ENCODE measurements at places on chromosomes 6 and 20.

DNA sequence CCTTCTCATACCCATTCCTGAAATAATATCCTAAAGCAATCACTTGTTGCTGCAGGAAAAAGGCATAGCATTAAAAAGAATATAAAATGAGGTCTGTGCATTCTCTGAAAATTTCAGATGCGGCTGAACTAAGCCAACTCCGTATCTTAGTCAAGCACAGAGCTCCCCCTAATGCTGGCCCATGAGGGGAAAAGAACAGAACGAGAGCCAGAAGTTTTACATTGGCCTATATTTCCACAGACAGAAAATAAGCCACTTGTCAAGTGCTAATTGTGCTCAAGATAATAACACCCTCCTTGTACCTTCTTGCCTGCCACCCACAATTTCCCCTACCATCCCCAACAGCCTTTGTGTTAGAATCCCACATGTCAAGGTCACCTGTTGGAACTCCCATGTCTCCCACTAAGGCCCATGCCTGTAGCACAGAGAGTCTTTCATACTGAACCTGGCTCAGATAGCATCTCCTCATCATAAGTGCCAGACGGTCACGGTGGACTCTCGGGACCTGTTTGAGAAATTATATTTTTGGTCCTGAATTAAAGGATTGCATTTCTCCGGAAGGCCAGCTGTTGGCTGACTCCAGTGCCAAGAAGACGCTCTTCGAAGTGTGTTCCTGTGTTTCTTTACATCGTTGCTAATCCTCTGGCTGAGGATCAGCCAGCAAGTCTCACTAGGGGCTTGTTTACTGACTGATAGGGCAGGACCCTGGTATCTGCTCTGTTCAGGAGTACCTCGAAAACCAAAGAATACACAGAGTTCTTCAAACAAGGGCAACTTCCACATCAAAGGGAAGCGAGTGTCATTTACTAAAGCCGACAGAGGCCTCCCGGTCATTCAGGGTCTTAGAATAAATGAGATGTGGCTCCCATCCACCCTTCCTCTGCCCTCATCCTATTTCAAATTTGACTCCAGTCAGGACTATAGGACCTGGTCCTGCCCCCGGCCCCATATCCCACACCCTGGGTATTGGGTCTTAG is 183.4 kb upstream of the FBXL4 start:
- no peak for DNase-seq

GRCh38 chr20:3696745-3697587 is 15.2 kb upstream of the ADAM33 start:
- DNase-seq, result no peak

DNA sequence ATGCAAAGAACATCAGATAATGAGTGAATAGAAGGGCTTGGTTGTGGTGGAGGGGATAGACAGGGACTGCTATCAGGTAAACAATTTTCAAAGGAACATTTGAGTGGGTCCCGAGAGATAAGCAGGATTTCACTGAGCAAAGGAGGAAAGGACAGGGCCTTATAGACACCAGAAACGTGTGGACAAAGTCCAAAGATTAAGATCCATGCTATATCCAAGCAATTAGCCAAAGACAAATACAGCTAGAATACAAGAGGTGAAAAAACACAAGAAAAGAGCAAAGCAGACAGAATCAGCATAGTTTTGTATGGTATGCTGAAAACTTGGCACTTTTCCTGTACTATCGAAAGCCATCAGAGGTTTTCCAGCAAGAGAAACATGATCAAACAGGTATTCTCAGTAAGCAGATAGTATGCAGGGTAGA is 59.8 kb downstream of the CDK19 start:
- DNase-seq, result peak; percentile 10

DNA sequence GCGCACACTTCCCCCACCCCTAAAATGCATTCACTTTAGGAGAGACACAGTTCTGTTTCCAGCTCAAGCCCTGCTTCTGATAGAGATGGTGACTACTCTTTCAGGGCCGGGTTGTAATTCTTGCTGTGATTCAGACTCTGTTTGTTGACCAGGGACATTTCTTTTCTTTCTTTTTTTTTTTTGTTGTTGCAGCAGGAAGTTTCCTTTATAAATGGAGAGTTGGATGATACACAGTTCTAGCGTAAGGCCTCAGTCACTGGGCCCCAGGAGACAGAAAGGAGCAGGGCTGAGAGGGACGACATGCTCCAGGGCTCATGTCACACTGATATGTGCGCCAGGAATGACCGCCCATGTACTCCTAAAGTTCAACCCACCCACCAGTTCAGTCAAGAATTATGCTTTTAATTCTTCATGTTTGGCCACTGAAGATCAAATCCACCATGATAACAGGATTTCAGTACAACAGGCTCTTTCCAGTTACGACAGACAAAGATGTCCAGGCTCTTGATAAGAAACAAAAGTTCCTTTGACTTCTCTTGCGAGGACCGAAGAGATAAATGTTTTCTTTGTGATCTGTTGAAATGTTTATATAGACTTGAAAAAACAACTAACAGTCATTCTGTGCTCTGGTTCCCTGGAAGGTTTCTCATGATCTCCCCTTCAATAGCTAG is 142.5 kb downstream of the CD164 start:
- DNase-seq, result no peak

DNA sequence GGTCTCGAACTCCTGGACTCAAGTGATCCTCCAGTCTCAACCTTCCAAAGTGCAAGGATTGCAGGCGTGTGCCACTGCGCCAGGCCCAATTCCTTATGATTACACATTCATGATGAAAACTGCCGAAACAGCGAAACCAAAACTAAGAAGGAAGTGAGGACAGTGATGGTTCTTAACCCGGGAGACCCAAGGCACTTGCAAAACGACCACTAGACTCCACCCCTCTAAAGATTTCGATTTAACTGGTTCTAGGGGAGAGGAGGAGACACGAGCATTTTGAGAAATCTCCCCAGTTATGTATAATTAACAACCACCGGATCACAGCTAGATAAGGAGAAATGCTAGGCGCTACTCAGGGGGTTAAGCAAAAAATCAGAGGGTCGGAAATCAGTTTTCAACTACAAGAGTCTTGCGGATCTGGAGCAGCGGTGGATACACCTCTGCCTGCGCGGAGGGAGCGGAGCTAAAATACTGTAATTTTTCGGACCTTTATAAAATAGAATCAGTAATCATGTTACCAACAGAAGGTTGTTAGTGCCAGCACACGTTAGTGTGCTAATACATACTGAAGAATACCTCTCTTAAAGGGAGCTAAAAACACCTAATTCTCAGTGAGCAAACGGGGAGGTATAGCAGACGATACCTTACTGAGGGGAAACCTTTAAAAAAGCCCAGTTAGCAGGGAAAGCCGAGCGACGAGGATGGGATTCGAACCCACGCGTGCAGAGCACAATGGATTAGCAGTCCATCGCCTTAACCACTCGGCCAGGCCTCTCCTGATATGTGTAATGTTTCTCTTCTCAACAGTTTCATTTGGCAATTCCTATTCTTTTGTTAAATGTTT is 60.0 kb upstream of the BTN3A2 start:
- DNase-seq, result peak; percentile 77

DNA sequence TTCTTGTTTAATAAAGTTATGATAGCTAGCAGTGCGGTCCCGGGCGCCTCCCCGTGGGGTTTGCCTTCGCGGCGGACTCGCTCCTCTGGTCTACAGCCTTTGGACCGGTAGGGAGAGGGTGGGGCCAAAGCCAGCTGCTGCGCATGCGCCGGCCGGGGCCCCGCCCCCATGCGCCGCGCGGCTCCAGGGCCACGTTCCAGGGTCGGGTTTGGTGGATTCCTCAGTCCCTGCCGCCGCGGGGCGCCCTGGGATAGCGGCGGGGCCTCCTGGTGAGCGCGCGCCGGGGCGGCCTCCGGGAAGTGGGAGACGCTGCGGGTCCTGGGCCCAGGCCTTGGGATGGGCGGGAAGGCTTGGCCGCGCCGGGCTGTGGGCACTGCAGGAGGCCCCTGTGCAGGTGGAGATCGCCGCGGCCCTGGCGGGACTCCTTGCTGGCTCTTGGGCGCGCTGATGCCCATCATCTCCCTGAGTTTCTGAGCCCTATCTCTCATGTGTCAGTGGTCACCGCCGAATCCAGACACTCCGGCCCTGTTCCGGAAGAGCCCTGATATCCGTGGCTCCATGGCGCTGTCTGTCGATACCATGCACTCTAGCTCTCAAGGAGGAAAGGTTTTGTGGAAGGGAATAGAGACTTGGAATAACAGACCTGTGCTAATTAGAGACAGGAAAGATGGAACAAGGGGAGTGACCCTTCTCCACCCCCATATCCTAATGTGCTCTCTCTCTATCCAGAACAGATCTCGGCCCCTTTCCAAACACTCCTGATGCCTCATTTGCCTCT is at the start of gene VARS2:
TSS of gene VARS2 (plus strand) at position 163 of the 778 bp plus-strand sequence. CDS start at position 762, 599 bp downstream.
- DNase-seq, result peak; percentile 86

GRCh38 chr20:25338112-25339023 is 52.3 kb downstream of the ABHD12 start:
- no peak for DNase-seq

- peak; percentile 92 for DNase-seq
These were observed 246.1 kb downstream of the TFAP2C start for GRCh38 chr20:56875052-56875659.

GRCh38 chr6:11432713-11433450 is 104.7 kb upstream of the TMEM170B start:
- peak; percentile 90 for DNase-seq

DNA sequence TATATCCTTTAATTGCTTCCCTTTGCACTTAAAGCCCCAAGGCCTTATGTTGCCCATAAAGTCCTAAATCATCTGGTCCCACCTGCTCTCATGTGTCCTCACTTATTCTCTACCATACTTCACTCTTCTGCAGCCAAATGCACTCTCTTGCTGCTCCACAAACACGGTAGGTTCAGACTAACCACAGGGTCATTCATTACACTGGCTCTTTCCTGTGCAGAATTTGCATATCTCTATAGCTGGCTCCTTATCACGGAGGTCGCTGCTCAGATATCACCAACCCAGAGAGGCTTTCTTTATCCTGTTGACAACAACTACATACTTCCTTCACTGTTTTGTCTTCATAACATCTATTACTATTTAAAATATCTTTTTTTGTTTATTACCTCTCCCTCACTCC is 86.8 kb downstream of the MOXD1 start:
- no peak for DNase-seq

GRCh38 chr6:28732052-28732451 is 191.7 kb downstream of the TRIM27 start:
- no peak for DNase-seq

GRCh38 chr20:57968120-57968519 is 258.3 kb upstream of the PMEPA1 start:
- DNase-seq, result no peak

DNA sequence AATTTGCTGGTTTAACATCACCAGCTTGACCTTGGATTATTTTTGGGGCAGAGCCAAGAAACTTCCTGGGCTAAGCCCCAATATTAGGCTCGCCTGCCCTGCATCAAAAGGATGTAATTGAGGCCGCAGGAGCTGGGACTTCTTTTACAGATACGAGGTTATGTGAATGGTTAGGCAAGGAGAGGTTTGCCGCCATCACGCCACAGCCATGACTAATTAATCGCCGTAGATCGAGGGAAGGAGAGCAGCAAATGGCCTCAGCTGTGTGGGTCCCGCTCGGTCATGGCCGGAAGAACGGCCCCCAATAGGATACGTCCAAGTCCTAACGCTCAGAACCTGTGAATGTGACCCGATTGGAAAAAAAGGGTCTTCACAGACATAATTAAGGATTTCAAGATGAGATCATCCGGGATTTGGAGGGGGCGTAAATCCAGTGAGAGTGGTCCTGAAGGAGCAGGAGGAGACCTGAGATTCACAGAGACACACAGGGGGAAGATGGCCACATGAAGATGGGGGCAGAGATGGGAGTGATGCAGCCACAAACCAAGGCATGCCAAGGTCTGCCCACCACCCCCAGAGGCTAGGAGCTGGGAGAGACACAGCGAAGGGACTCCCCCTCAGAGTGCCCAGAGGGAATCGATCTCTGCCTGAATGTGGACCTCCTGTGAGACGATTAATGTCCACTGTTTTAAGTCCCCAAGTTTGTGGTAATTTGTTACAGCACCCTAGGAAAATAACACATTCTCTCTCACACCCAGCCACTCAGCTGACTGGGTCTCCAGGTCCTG is 10.0 kb upstream of the BNIP5 start:
- DNase-seq, result no peak

- DNase-seq, result no peak
These were observed at the start of gene RGS17 for GRCh38 chr6:153131037-153131981. TSS of gene RGS17 (minus strand) at chr6:153131282. CDS start at chr6:153044018, 87,264 bp downstream.

GRCh38 chr20:17895641-17896171 is 72.9 kb downstream of the SNX5 start:
- DNase-seq, result peak; percentile 40

- no peak for DNase-seq
These were observed 48.8 kb downstream of the KIZ start for GRCh38 chr20:21174516-21175239.

DNA sequence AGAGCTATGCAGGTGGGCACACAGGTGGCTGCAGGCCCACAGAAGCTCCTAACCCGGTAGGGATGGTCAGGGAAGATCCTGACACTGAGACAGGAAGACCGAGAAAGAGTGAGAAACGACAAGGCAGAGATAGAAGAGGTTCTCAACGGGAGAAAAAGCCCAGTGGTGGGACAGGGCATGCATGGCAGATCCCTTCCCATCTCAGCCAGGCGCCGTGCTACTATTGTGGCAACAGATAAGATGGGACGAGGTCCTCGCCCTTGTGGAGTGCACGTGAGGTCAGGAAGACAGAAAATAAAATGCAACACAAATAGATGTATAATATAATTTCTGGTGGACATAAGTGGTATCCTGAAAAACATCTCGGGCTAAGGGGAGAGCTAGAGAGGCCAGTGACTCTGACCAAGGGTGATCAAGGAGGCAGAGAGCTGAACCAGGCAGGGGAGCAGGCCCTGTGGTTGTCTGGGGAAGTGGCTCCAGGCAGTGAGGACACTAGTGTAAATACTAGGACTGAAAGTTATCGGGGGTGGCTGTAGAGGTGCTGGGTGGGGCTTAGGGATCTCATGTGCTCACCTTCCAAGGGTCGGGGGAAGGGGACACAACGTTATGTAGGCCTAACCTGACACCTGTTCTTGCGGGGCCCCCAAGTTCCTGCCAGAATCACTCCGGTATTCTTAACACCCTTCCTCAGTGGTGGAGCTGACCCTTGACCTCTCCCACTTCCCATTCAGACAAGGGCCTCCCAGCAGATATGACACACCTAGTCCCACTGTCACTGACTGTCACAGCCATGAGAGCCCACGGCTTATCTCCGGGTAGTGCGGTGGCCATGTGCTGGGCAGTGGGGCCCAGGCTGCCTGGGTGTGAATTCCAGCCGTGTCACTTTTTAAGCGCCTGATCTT is 1.0 kb downstream of the SRXN1 start:
- DNase-seq, result no peak

DNA sequence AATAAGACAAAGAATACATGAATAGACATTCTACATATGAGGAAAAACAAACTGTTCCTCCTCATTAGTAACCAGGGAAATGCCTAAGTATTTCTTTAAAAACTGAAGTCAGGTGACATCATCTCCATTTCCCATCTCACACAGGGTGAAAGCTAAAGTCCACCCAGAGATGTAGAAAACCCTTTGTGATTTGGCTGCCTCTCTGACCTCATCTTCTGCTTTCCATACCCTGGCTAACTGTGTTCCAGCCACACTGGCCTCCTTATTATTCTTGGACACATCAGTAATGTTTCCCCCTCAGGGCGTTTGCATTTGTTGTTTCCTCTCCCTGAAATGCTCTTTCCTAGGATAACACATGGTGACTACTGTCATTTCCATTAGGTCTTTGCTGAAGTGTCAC is 40.4 kb downstream of the ESF1 start:
- no peak for DNase-seq

- DNase-seq, result no peak
These were observed 83.7 kb upstream of the PRSS16 start for GRCh38 chr6:27163834-27164233.

- peak; percentile 95 for DNase-seq
These were observed 121.6 kb downstream of the OGFRL1 start for GRCh38 chr6:71410164-71410566.

- DNase-seq, result no peak
These were observed 213.0 kb upstream of the SUPT3H start for GRCh38 chr6:45590696-45591184.

All from bronchial epithelial cell (primary cell).